GM06990 (cell line): ENCODE measurements at places on chromosomes 7 and 10.

DNA sequence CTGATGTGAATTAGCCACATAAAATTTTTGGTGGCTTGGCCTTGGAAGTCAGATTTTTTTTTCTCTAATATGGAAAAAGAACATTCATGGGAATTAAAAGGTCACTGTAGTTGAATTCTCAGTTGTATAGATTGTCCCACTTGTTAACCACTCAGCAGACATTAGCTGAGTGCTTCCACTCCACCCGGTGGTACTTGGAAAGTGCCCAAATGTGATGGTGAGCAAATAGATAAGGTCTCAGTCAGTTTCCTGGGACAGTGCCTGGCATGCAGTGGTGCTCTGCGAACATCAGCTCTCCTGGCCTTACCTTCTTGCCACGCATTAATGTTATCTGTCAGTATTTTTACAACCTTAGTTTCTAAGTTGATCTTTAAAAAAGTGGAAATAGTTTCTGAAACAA is 1.4 kb downstream of the ATP5F1C start:
- no peak for DNase-seq

- peak; percentile 57 for DNase-seq
Measured at GRCh38 chr7:28685644-28686417, 272.3 kb downstream of the TRIL start.

DNA sequence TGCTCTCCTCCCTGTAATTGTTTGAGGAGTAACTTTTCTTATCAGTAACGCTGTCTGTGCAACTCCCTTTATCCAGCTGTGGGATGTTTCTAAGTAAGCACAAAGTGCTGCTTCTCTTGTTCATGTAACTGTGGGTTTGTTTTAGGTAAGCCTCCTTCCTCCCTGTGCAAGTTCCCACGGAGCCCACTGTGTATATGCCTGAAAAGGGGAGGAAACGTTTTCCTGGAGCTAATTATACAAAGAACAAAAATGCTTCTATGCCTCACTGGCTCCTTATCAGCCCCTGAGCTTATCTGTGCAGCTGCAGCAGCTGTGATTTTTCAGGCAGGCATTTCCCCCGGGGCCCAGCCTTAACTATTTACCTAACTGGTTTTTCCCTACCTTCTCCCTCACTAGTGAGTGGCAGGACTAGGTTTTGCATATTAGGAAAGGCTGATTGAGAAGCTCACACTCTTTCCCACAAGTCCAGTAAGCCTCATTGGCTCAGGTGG is 593.4 kb upstream of the GHITM start:
- peak; percentile 22 for DNase-seq

DNA sequence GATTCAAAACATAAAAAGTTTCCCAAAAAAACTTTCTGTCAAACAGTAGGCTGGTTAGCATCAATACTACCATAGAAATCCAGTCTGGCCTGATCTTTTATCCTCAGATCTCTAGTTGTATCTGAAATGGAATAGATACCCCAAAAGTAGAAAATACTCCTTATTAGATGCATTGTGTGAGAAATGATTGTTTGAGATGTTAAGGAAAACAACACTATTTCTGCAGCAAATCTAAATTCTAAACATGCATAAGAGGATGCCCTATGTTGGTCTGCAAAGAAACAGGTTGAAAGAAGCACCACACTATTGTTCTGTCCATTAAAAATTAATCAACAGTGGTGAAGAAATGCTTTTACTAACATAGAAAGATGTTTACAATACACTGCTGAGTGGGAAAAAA is 121.0 kb downstream of the NPY start:
- DNase-seq: no peak

DNA sequence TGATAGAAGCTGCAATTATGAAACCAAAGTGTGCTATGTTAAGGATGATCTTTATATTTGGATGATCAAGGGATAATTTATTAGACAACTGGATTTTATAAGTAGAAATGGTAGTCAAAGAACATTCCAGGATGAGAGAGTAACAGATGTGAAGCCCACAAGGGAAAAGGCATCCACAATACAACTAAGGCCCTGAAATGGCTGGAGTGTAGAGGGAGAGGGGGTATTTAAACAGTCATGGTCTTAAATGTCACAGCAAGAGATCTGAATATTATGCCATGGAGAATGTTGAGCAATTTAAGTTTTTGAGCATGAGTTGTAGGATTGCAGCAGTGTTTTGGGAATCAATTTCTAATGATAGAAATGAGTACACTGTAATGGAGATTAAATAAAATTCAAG is 282.3 kb upstream of the DKK1 start:
- no peak for DNase-seq

- no peak for DNase-seq
Measured at GRCh38 chr7:23338863-23339262, 39.7 kb downstream of the MALSU1 start.

DNA sequence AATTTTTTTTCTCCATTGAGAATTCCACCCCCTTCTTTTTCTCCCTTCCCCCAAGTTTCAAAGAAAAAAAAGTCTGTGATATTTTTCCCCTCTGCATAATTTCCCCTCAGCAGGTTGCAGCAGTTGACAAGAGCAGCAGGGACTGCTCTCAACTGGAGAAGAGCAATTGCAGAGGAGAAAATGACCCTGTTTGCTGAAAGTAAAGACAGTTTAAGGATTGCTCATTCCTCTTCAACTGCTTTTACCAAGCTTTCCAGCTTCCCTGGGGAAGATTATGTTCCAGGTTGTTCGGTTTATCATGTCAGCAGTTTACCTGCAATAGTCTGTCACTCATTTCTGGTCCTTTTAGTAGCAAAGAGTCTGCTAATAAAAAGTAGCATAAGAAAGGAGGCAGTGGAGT is 16.2 kb downstream of the AGK start:
- no peak for DNase-seq

- no peak for DNase-seq
Measured at GRCh38 chr10:77679217-77679616, 41.6 kb upstream of the KCNMA1 start.

DNA sequence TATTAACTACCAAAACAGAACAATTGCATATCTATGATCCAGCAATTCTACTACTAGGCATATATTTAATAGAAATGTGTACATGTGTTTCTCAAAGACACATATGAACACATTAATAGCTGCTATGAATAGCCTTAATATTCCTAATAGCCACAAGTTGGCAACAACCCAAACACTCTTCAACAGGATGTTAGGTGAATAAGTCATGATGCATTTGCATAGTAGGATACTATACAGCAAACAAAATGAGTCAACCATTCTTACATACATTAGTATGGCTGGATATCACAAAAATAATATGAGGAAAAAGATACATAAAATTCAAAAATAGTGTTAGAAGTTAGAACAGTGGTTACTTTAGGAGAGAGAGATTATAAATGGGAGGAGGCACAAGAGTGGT is 26.8 kb upstream of the ZNF746 start:
- no peak for DNase-seq

GRCh38 chr10:130456616-130457015 is 320.4 kb downstream of the GLRX3 start:
- DNase-seq: no peak

DNA sequence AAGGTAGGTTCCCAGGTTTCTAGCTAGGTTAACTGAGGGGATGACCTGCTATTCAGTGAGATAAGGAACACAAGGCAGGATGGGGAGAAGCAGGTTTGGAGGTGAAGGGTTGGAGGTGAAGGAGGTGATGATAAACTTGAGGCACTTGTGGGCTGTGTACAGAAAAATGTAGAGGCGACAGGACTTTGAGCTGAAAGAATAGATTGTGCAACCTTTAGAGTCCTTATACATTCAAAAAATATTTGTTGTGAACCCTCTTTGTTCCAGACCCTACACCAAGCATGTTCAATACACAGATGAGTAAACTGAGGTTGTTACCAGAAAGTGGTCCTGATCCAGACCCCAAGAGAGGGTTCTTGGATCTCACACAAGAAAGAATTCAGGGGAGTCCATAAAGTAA is 45.4 kb upstream of the LRGUK start:
- DNase-seq: no peak

- DNase-seq: peak; percentile 31
Measured at GRCh38 chr10:67790534-67791408, 47.2 kb downstream of the DNAJC12 start.

DNA sequence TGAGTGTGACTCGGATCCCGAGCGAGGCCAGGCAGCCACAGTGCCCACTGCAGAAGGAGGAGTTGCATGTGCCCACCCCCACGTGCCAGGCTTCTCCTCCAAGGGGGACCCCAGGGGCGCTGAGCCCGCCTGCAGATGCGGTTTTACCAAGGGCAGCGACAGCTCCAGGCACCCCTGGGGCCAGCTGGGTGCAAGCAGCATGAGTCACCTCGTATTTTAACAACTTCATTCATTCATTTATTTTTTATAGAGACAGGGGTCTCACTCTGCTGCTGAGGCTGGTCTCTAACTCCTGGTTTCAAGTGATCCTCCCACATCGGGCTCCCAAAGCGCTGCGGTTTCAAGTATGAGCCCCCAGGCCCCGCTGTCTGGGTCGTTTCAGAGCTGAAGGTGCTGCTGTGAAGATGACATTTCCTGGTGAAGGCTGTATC is 1.3 kb upstream of the FOXL3 start:
- DNase-seq: no peak

DNA sequence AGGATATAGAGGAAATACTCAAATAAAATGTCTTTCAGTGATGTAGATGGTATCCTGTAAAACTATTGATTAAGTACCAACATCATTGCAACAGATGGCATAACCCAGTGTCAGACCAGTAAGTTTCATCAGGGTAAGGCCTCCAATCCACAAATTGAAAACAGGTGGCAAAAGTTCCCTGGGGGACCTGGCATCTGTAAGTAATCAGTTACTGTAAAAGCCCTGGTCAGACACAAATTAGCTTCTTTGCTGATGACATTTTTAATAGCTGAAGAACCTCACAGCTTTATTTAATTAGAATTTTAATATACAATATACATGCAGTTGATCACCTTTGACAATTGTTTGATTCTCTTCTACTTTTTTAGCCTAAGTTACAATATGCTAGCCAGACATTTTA is 152.5 kb downstream of the PLXDC2 start:
- DNase-seq: no peak

DNA sequence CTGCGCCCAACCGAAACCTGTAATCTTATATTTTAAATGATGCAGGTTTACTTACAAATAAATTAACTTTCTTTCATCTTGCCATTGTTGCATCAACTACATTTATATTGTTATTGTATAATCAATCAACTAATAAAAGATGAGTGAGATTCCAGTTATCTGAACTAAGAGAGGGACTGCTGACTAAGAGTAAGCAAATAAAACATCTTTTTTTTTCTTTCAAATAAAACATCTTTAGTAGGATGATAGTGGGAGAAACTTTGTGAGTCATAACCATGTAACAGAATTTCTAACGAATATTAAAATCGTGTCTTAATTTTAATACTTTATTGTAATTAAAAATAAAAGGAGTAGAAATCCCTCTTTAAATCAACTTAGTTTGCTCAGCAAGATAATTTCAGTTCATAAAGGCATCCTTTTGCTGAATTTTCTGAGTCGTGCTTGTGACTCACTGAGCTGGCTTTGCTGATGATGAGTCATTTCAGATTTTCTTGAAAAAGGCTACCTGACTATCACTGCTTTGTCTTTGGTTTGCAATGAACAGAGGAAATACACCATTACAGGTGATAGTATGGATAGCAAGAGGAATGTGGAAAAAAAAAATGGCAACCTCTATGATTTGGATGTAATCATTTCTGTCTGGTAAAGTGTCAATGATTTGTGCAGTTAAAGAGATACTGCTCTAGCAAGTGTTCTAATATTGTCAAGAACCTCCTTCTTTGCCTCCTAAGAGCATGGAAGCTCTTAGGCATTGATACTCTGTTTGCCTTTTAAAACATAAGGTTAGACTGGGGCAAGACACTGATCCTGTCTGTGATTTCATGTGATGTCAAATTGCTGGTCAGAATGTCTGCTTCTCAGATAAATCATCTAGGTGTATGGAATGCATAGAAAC is 119.5 kb downstream of the GPR158 start:
- DNase-seq: no peak

DNA sequence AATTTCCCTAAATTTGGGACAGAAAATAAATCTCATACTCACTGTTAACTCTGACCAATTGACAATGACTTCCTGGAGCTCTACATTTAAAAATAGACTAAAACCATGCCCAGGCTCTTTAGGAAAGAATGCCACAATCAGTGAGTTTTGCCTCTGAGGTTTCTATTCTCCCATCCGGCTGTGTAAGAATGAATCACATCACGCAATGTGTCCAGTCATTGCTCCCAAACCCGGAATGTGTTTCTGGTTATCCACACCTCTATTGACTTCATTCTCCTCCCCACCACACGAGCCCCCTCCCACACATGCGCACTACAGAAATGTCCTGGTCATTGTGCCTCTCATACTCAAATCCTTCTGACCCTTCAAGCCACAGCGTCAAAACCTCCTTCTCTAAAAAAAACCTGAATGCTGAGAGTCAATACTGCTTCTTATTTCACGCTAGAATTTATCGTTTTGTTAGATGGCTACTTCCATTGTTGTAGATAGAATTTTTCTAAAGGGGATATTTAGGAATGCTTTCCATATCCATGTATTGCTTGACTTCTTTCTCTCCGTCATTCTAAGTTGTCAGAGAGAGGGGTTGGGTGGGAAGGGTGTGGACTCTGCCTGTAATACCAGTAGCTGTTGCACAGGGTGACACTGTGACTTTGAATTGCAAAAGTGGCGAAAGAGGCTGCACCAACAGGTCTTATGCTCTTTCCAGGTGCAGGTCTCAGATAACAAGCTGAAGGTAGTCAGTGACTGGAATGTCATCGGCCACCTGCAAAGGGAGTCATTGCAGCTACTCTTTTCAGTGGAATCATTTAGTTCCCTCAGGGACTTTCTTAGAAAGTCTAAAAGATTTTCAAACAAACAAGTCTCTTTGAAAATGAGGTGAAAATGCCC is 356.6 kb downstream of the PAXIP1 start:
- no peak for DNase-seq
